MCF 10A (cell line): ENCODE measurements at places on chromosomes 7 and 10. TPM values are rescaled to one million over a fixed set of nuclear protein-coding genes. Genes with fewer than 3 reads are reported as not detected.

The CPA5 gene
- total RNA-seq: 0.42 TPM in 1 of 2 replicates, not detected in the other

The TLL2 gene
- 0.20 TPM in 1 of 2 replicates, not detected in the other for total RNA-seq

The RBP3 gene
- not detected in 2 replicates for total RNA-seq

The SEC31B gene
- total RNA-seq: 10.6 and 14.0 TPM in 2 replicates

The ASL gene
- 53.6 and 56.5 TPM in 2 replicates for total RNA-seq

The PARD3 gene
- 49.6 and 70.0 TPM in 2 replicates for total RNA-seq

The GOLGA7B gene
- total RNA-seq: 0.05 TPM in 1 of 2 replicates, not detected in the other

The ANKRD30A gene
- not detected in 2 replicates for total RNA-seq

The ADARB2 gene
- 0.52 and 0.96 TPM in 2 replicates for total RNA-seq
